Gastroesophageal sphincter (tissue), 4 donors: ENCODE measurements at places on chromosomes 7 and 10. TPM values are rescaled to one million over a fixed set of nuclear protein-coding genes. Genes with fewer than 3 reads are reported as not detected.

- no peak for ATAC-seq
Observed at GRCh38 chr7:30915005-30915601, 3.5 kb downstream of the AQP1 start.

DNA sequence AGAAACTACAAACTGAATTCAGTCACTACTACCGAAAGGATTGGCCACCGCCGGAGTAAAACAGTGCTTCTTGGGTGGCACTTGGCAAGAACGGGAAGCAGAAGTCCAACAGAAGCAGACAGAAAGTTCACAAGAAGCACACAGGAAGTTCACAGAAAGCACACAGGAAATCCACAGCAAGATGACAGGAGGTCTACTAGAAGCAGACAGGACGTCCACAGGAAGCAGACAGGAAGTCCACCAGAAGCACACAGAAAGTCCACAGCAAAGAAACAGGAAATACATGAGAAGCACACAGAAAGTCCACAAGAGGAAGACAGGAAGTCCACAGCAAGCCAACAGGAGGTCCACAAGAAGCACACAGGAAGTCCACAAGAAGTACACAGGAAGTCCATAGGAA lies 399.2 kb upstream of the AUTS2 start:
- no peak for ATAC-seq

NXPH1 gene
- not detected for total RNA-seq

DNA sequence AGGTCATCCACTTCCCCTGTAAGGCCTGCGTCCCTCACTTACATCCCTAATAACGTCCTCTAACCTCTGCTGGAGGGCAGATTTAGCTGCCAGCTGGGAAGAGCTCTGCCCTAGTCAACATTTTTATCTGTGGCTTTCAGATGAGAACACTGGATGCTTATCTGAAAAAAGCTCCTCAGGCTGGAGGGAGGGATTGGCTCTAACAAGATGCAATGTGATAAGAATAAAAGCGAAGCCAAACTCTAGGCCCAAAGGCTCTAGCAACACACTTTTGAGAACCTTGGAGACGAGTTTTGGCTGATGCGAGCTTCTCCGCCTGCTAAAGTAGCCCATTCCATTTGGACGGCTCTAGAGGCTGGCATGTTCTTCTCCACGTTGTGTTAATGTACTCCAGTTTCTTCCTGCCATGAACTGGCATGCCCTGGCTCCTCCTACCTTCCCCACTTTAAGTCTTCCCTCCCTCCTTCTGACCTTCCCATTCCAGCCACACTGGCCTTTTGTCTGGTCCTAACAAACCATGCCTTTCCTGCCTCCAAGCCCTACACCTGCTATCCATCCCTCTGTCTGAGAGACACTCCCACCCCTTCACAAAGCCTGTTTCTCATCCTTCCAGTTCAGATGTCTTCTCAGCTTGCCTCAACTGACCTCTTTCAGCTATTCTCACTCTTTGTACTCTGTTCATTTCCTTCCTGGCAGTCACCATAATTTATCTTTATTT lies 62.5 kb upstream of the ATRNL1 start:
- no peak for ATAC-seq

GRCh38 chr10:93206652-93207051 lies 133.0 kb downstream of the CYP26A1 start:
- ATAC-seq, result no peak
